Mucosa of gallbladder (tissue), 1 donor: ENCODE measurements at places on chromosomes 2 and 18. TPM values are rescaled to one million over a fixed set of nuclear protein-coding genes. Genes with fewer than 3 reads are reported as not detected.

- no peak for DNase-seq
Observed at GRCh38 chr2:206193671-206194357, 34.1 kb downstream of the EEF1B2 start.

DNA sequence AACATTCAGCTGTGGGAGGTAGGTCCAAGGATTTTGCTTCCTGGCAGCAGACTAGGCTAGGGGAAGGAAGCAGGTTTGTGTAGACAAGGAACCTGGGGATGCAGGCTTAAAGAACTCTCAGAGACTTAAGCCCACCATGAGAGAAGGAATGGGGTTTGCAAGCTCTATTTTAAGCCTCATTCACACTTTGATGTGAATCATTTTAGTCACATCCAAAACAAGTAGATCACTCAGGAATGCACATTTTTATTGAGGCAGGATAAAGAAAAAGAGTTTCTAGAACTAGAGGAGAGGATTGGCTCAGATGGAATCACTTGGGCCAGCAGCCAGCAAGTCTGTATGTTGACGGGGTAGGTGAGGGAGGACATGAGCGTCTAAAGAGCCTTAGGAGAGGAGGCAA is 3.3 kb upstream of the NAPG start:
- no peak for DNase-seq

DNA sequence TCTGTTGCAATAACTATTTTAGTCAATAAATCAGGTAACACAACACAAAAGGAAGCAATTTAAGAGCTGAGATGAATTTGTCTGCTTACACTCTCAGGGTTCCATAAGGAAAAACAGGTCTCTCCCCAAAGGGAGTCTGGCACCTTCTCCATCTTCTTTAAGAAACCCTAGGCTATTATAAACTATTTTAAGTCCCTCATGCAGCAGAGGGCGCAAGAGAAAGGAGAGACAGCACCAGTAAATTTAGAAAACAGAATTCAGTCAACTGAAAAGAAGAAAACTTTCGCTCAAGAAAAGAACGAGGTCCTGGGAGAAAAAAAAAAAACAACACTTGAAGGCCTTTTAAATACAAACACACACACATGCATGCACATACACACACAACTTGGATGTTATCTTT is 19.1 kb downstream of the SULT1C4 start:
- no peak for DNase-seq

GRCh38 chr18:55500316-55501086 is 87.5 kb downstream of the TCF4 start:
- DNase-seq = no peak

DNA sequence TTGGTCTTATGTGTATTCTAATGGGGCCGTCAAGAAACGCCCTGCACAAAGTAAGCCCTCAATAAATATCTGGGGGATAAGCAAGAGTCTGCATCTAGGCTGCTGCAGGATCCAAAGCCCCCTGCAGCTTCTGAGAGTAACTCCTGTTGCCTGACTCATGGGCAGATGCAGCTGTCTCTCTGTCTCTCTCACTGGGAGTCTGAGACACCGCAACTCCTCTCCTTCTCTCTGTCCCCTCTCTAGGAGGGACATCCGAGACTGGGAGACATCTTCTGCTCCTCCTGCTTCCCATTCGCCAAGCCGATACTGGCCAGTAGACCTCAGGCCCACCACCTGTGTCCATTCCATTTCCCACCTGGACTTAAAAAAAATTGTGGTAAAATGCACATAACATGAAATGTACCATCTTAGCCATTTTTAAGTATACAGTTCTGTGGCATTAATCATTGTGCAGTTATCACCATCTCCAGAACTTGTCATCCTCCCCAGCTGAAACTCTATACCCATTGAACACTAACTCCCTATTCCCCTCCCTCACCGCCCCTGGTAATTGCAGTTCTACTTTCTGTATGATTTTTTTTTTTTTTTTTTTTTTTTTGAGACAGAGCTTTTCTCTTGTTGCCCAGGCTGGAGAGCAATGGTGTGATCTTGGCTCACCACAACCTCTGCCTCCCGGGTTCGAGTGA is 20.1 kb downstream of the DYSF start:
- DNase-seq = no peak

DNA sequence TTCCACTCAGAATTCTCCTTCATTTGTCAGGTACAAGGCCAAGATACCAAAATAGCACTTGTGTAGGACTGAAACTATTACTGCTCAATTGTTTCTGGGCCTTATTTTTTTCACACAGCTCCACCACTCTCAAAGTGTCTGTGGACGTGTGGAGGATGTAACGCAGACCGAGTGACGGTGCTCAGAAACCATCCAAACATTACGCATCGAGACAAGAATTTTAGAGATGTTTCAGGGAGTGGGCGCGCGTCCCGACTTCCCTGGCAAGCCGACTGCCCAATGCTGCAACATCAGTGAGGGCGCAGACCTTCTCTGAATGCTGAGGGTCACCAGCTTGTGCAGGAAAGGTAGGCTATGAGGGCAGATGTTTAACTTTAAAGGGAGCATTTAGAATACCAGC is 108.4 kb downstream of the GATA6 start:
- peak; percentile 58 for DNase-seq

DNA sequence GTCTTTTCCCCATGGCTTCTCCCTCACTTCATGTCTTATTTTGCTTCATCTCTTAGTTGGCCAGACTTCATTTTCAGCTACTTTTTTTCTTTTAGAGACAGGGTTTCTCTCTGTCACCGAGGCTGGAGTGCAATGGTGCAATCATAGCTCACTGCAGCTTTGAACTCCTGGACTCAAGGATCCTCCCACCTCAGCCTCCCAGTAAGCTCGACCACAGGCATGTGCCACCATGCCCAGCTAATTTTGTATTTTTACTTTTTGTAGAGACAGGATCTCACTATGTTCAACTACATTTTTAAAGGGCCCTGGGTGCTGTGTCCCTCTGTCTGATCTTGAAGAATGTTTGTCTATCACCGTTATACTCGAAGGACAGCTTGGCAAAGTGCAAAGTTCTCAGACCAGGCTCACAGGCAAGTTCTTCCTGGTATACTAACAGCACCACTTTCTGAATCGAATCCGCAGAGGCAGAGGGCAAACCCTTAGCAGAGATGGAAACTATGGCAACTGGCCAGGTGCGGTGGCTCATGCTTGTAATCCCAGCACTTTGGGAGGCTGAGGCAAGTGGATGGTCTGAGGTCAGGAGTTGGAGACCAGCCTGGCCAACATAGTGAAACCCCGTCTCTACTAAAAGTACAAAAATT is 60.9 kb downstream of the SOWAHC start:
- peak; percentile 69 for DNase-seq

DNA sequence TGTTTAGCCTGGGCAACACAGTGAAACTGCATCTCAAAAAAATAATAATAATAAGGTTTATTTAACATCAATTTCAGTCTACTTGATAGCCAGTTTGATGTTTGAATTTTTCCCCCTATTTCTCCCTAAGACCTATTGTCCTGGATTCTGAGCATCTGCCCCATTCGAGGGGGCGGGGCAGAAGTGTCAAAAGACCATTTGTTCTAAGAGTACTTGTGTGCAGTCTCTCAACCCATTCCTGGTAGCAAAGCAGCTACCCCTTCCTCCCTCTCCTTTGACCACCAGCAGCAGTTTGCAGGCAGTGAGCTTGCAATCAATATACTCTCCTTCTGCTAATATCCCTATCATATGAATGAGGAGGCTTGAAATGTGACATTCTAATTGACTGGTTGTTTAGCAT is 71.9 kb downstream of the VWC2L start:
- DNase-seq = no peak

RAB3GAP1 gene
- total RNA-seq = 45.6 TPM

KCNK3 gene
- 9.1 TPM for total RNA-seq

UGT1A4 gene
- 5.2 TPM for total RNA-seq

DSEL gene
- total RNA-seq = 12.7 TPM
